ENCODE measurements at places on chromosomes 5 and 9.

- no peak for DNase-seq
These were observed 8.3 kb upstream of the GAS1 start for GRCh38 chr9:86955561-86955960.

DNA sequence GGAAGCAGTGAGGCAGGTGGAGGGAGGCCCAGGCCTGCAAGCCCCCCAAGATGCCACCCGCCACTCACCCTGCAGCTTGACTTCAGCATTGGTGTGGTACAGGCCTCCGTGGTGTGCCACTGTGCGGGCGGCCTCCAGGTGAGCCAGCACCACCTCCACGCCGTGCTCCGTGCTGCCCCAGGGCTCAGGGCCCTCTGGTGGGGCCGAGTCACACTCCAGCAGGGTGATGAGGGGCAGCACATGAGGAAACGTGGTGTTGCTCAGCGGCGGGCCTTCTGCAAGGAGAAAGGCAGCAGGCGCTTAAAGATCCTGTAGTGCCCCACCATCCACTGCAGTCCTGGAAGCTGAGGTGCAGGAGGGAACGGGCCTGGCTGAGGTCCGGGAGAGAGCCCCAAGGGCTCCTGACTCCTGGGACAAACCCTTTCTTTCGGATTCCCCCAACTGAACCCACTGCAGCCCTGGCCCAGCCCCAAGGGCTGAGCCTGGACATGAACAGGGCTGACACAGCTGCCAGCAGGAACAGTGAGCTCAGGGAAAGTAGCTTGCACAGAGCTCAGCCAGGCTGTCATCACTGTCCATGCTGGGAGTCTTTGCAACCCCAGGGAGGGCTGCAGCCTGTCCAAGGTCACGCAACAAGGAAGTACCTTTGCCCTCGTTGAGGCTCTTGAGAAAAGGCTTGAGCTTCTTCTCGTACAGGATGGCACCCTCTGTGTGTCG, 4.7 kb upstream of the TOR2A start:
- DNase-seq: no peak

- DNase-seq: no peak
These were observed 88.1 kb upstream of the RNF180 start for GRCh38 chr5:64077589-64077988.

DNA sequence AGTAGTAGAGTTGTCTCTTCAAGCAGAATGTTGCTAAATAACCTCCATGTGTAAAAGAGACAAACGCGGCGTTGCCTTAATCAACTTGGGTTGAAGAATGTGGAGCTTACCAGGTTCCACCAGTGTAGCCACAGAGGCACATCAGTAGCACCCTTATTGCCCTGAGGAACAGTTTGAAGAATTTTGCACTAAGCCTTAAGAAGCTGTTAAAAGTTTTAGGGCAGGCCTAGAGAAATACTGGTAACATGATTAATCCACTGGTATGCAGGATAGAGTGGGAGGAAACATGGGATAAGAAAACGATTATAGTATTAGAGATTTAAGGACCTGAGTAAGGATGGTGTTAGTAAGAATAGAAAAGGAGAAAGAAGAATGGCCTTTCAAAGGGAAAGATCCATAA, 100.6 kb downstream of the ZCCHC7 start:
- DNase-seq: no peak

GRCh38 chr5:170630711-170631141, 126.9 kb downstream of the KCNIP1 start:
- no peak for DNase-seq

DNA sequence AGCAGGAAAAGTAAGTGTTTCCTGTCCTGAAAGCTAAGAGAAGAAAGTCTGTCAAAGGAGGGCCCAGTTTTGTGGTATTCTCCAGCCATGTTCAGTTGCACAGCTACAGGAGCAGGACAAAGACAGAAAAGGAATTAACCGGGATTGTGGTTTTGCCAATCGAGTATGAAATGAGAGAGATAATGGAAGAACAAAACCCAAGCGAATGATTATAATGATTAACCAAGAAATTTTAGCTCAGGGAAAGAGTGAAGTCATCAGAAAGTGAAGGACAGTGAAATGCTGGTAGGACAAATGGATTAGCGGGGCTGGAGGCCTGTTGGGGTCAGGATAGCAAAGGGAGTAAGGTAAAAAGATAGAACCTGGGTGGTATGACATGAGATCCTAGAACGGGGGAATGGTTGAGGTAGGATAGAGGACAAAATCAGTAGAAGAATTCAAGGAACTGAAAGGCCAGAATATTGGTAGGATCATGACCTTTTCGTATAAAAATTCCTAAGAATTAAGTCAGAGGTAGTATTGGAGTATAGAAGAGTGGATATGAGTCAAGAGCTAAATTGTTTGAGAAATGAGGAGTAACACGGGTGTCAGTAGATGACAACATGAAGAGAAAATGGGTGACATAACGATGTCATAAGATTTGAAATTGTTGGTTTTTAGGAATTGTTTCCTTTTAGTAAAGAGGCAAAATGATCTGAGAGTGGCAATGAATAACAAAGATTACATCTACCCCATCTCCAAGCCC, 52.8 kb downstream of the DIAPH1 start:
- DNase-seq: no peak

DNA sequence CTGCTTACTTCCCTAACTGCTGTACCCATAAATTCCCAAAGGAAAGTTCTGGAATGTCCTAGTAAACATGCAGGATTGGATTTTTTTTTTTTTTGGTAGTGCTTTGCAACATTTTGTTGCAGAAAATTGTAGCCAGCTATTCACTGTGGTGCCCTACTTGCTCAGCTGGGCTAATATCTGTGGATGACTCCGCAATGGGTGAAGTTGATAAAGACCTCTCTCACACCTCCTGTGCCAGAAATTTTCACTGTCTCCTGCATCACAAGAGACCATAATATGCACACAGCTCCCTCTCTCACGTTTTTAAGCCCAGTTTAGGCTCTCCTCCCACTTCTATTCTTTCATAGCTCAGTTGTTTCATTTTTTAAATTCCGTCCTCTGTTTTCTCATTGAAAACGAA, 136.5 kb upstream of the C6 start:
- no peak for DNase-seq

GRCh38 chr9:33082538-33083326, 6.3 kb upstream of the SMU1 start:
- no peak for DNase-seq

DNA sequence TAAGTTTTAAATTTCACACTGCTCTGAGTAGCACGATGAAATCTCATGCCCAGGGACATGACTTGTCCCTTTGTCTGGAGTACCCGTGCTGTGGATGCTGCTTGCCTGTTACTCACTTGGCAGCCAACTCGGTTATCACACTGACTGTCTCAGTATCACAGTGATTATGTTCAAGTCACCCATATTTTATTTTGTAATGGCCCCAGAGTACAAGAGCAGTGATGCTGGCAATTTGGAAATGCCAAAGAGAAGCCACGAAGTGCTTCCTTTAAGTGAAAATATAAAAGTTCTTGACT, 22.8 kb upstream of the SCGB3A2 start:
- DNase-seq: no peak

DNA sequence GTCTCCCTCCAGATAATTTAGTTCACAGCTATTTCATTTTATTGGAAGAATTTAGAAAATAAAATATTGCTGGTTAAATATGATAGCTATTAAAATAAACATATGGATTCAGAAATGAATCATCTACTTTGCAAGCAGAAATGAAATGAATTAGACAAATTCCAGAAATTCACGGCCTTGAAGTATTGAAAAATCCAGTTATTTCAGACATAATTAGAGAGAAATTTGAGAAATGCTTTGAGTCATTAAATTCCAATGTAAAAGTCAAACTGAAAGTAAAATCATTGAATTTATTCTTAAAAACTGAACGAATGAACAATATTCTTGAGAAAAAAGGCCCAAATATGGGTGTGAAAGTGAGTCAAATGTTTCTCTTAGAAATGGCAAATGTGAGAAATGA, 632.6 kb upstream of the EDIL3 start:
- DNase-seq: no peak

DNA sequence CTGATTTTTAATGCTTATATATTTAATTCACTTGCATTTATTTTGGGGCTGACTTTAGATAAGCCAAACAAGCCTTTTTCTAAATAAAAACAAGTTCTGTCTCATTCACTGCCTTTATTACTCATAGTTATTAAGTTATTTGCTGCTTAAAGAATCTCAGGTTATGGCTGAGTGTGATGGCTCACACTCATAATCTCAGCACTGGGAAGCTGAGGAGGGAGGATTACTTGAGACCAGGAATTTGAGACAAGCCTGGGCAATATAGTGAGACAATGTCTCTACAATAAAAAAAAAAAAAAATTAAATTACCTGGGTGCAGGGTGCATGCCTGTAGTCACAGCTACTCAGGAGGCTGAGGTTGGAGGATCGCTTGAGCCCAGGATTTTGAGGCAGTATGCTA, 85.0 kb upstream of the MAN2A1 start:
- no peak for DNase-seq

DNA sequence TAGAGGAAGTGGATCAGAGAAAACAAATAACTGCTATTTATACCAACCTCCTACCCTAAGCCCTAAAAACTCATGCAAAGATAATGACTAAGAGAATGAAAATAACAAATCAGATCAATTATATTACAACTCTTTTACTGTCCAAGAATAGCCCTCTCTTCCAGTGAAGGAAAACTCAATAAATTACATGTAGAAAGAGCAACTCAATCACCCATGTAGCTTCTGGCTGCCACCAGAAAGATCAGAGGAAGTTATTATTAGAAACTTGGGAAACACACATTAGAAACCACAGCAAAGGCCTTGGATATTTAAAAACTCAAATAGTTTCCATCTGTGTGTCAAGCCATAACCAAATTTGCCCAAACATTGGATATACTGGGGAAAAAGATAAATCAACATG, 134.0 kb upstream of the TARS1 start:
- DNase-seq: no peak

GRCh38 chr5:135800656-135801055, 33.8 kb upstream of the SLC25A48 start:
- DNase-seq: no peak

- no peak for DNase-seq
These were observed 294.0 kb downstream of the ZNF608 start for GRCh38 chr5:124452412-124452811.

- no peak for DNase-seq
These were observed 113.5 kb downstream of the CAMK4 start for GRCh38 chr5:111337688-111338087.

DNA sequence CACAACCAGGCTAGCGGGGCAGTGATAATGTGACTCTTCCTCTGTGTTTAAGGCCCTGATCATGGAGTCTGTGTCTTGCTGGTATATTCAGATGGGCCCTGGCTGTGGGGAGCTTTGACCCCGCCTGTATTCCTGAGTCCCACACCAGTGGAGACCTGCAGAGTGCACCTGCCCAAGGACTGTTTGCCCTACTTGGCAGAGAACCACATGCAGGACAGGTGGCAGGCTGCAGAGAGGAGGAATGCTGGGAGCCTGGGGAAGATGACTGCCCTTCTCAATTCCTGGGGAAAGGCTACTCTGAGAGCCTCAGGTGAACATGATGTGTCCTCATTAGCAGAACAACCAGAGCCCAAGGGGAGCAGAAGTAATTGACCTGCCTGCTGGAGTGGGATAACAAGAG, 36.2 kb downstream of the IARS1 start:
- no peak for DNase-seq

DNA sequence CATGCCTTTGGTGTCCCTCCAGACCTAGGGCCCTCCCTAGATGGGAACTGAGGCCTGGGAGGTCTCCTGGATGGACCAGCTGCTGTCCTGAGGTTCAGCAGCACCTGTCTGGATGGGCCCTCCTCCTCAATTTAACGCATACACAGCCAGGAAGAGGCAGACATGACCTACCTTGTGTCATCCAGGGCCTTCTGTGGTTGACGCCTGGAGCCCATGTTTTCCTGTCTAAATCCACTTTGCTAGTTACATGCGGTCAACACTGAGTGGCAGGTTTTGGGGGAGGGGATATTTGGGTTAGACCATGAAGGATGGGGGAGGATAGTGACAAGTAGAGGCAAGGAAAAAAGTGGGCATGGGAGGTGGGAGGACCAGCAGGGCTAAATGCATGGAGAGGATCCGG, 3.1 kb upstream of the STC2 start:
- no peak for DNase-seq

GRCh38 chr9:70994582-70994981, 126.8 kb downstream of the TRPM3 start:
- no peak for DNase-seq

DNA sequence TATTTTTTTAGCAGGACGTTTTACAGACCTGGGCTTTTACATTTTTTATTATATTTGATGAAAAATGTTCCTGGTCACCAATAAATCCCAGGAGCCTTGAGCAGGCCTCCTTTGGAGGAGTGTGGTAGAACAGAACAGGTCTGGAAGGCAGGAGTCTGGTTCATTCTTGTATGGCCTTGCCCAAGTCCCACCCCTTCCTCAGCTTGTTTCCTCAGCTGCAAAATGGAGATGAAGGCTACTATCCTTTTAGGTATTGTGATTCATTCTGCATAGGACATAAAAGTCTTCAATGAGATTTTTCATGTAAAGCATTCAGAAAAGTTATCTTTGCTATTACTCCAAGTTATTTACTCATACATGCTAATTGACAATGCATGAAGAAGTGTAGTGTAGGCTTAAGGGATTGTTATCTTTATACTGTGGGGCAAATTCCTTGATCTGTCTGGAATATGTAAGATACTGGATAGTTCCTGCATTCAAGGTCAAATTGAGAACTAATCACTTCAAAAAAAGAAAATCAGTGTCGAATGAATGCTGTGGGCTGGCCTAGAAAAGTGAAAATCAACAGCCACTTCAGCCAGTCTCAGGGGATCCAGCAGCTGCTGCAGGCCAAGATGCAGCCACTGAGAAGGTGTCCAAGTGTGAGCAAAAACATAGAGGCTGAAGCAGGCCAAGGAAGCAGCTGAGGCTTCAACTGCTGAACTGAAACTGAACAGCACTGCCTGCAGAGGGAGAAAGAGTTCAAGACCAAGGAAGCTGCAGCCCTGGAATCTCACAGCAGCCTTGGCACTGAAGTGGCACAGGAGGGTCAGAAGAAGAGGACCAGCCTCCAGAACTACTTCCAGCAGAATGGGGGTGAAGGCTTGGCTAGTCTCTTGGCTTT, 15.5 kb upstream of the SLC36A3 start:
- DNase-seq: no peak

DNA sequence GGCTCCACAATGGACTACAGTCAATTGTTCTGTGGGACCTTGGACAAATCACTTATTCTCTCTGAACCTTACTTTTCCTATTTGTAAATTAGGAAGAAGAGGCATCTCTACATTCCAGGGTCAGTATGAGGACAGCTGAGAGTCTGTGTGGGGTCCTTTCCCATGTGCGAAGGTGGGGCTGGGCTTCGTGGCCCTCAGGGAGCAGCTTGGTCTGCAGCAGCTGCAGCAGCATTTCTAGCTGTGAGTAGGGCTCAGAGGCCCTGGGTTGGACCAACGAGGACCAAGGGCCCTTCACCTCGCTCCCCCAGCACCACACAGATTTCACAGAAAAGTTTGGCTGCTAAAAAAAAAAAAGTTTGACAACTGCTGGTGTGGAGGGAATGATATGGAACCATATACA, 9.4 kb upstream of the DDX41 start:
- DNase-seq: no peak

DNA sequence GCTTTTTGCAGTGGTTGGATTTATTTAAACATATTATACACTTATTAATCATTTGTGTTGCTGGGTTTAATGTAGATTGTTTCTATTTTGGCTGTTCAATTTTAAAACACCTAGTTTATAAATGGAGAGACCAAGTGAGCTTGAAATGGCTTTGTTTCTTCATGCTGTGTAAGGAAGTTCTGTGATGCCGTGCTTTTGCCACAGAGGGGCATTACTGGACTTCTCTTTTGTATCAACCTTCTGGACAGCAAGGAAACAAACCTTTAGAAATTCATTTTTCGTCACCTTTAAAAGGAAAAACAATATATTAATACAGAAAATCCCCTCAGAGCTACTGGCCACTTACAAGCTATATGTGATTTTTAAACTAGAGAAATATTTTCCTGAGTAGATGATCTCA, 81.9 kb downstream of the DMRTA1 start:
- DNase-seq: no peak
